ENCODE measurements at places on chromosomes 6 and 20. TPM values are rescaled to one million over a fixed set of nuclear protein-coding genes. Genes with fewer than 3 reads are reported as not detected.

Gene SLC32A1
- not detected for polyA plus RNA-seq

Gene TULP1
- 2.4 TPM for polyA plus RNA-seq

Gene MAPK13
- polyA plus RNA-seq: 27.6 TPM

Gene MCCD1
- 11.8 TPM for polyA plus RNA-seq

Gene RNF5
- polyA plus RNA-seq: 103 TPM

Gene SLC17A2
- 0.58 TPM for polyA plus RNA-seq

Gene WFDC10B
- polyA plus RNA-seq: not detected

Gene EDN3
- 5.8 TPM for polyA plus RNA-seq

Gene TFB1M
- polyA plus RNA-seq: 9.9 TPM

Gene HCK
- polyA plus RNA-seq: 2.3 TPM

Gene GLO1
- 142 TPM for polyA plus RNA-seq

Gene PSMG4
- 18.4 TPM for polyA plus RNA-seq

Measured in left renal pelvis (tissue), 4 donors.